Uterus (tissue), 4 donors: ENCODE measurements at places on chromosomes 3 and 15.

- peak; percentile 50 for DNase-seq
Measured at GRCh38 chr3:14439501-14440167, 37.2 kb downstream of the SLC6A6 start.

DNA sequence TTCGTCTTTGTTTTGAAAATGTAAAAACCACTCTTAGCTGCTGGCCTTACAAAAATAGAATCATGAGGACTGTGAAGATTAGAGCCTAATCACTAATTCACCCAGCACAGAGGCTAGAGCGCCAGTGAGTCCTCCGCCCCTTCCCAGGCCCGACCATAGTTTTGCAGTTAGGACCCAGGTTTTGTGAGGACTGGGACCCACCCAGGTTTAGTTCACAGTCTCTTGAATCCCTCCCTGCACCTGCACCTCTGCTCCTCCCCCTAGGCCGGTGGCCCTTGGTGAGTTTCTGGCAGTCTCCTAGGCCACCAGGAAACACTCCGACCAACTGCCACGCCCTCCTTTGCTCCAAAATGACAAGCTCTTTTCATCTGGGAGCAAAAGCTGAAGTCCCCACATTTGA, 136.0 kb upstream of the CCDC54 start:
- DNase-seq: no peak

- no peak for DNase-seq
Measured at GRCh38 chr15:63727542-63727941, 106.2 kb downstream of the HERC1 start.

- DNase-seq: no peak
Measured at GRCh38 chr15:39157882-39158281, 423.0 kb upstream of the THBS1 start.

DNA sequence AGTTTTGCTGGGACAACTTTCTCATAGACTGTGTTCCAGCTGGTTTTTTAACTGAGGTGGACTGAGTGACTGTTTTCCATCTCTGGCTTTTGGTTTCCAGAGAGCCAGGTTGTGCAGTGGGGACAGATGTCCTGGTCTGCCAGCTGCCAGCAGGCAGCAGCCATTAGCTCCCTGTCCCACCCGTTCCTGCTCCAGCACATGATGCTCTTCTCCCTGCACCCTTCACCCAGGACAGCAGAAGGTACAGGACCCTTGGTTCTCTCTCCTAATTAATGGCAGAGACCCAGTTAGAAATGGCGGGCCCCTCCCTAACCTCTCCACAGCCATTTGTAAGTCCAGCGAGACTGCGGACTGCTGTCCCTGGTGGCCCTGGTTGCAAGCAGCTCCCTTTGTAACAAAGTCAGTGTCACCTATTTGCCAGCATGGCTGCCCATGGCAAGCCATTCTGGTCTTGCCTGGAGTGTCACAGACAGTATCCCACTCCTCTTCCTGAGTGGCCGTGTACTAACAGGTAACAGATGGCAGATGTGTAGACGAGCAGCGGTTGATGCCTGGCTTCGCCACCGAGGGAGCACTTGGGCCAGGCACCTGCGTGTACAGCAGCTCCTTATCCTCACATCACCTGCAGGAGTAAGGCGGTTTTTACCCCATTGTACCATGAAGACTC, 148.3 kb downstream of the DNAJB8 start:
- no peak for DNase-seq

- DNase-seq: no peak
Measured at GRCh38 chr3:124783696-124784095, 53.4 kb downstream of the UMPS start.

DNA sequence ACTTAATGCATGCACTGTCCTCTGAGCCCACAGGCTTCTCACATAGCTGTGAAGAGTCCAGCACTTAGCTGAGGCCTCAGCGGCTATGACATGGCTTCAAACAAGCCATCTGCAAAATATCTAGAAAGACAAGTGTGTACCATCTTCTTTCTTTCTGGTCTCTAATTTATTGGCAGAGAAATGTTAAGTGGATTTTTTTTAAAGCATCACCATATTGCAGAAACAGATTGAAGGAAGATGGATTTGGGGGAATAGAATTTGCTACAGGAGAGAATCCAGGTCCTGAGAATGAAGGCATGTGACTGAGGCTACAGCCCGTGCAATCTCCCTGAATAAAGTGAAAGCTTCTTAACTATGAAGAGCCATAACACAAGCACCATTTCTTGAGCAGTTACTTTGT, 567.3 kb downstream of the PDCD6IP start:
- no peak for DNase-seq

DNA sequence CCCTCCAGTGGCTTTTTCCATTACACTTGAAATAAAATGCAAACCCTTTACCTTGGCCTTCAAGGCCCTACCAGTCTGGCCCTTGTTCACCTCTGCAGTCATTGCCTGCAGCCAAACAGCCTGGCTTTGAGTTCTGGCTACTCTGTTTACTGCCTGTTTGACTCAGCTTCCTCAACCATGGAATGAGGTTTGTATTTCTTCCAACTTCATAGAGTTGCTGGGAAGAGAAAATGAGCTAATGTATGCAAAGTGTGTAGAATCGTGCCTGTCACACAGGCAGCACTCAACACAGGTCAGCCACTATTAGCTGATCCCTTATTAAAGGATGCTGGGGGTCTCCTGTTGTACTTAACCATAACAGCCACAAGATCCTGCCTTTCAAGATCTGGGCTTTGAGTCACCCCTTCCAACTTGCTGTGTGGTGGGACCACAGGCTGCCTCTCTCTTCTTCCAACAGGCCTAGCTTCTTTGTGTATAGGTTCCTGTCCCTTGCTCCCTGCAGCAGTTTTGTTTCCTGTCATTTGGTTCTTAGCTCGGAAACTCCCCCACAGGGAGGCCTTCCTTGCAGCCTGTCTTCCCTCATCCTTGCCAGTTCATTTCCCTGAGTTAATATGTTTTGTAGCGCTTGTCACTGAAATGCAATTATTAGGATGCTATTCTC, 6.4 kb downstream of the MED12L start:
- DNase-seq: no peak

GRCh38 chr15:47553947-47554346, 163.4 kb upstream of the SEMA6D start:
- no peak for DNase-seq

DNA sequence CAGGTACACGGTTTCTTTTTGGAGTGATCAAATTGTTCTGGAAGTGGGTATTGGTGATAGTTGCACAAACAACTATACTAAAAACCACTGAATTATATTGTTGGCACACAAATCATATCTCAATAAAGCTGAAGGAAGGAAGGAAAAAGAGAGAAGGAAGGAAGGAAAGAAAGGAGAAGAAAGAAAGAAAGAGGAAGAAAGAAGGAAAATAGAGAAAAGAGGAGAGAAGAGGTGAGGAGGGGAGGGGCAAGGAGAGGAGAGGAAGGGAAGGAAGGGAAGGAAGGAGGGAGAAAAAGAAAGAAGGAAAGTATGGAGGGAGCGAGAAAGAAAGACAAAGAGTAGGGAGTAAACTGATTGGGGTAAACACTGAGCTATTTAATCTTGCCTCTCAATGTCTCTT, 77.9 kb upstream of the TSC22D2 start:
- no peak for DNase-seq

- no peak for DNase-seq
Measured at GRCh38 chr3:183151821-183152351, 10.6 kb downstream of the LAMP3 start.

DNA sequence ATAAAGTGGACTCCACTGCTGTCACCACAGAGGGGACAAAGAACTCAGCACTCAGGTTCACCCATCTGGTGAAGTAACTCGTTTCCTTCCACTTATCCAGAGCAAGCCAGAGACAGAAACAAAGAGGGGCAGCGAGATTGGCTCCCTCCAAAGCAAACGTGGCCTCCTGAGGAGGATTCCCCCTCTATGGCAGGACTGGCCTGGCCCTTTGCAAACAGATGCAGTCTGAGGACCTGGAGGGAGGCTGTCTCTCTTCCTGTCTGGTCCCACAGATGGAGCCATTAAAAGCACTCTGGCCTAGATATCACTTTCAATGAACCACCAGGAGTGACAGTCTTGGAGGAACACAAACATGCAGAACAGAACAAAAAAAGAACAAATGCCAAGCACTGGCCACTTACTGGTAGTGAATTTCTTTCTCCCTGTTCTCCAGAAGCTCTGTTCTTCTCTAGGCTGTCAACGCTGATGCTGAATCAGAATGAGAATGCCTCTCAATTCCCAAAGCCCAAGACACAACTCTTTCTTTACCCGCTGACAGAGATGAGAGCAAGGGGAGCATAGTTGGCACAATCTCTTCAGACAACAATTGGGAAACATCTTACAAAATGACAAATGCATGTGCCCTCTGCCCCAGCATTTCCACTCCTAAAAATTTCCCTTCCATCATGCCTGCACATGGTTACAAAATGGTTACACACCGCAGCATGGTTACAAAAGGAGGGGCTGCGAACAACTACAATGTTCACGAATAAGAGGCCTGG, 14.3 kb downstream of the KLHL25 start:
- no peak for DNase-seq

GRCh38 chr3:141421639-141422319, 53.5 kb downstream of the ZBTB38 start:
- no peak for DNase-seq
